ENCODE measurements at places on chromosomes 12 and 14. TPM values are rescaled to one million over a fixed set of nuclear protein-coding genes. Genes with fewer than 3 reads are reported as not detected.

- H3K27ac ChIP-seq, result no peak overlapping the region
- no peak overlapping the region for H3K4me3 ChIP-seq
- no peak for DNase-seq
Observed at GRCh38 chr14:98120831-98121464, 1151.0 kb downstream of the BCL11B start.

DNA sequence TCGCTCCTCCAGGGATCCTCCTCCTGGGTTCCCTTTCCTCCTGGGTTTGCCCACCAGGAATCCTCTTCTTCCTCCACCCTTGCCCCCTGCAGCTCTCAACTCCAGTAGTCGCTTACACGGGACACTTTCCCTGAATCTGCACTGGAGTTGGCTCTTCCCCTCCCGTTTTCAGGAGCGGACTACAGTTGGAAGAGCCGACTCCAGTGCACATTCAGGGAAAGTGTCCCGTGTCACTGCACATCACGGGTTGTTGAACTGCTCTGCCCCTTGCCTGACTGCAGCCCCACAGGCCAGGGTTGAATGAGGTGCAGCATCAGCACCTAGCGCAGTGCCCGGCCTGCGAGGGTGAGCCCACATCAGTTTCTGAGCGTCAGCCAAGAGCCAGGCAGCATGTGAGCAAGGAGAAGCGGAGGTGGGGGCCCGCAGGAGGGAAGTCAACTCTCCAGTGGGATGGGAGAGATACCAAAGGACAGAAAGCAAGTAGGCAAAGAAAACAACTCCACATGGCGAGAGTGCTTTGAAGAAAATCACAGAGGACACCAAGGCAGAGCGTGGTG lies 13.1 kb downstream of the RAPGEF3 start:
- H3K4me3 ChIP-seq, result no peak overlapping the region
- no peak for DNase-seq
- peaks cover 13% of the 10 kb centered on the region for H3K4me1 ChIP-seq
- H3K27ac ChIP-seq, result no peak overlapping the region

Gene PHETA1
- total RNA-seq, result 4.2 TPM

DNA sequence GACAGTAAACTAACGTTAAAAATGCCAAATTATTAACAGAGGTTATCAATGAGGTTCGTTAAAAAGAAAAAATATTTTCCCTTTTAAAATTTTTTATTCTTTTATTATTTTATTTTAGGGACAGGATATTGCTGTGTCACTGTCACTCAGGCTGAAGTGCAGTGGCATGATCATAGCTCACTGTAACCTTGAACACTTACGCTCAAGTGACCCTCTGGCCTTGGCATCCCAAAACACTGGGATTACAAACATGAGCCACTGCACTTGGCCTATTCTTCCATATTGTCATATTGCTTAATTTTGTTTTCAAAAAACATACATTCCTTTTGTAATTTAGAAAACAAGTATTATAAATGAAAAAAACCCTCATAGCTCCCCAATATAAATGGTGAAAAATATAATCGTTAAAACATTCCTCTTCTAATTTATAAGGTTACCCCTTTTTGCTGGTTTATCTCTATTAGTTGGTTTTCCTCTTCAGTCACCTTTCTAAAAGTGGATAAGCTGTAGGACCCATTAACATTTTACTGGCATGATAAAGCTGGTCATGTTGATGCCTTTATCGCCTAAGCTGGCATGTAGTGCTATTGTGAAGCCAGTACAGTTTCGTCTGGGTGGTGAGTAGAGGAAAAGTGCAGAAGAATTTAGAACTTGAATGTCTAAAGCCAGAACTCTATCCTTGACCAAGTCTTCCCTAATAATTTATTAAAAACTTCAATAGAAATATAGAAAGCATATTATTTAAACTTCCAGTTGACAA lies 27.6 kb downstream of the PDE3A start:
- no peak for DNase-seq
- H3K27me3 ChIP-seq, result no peaks in the 10 kb centered on the region
- H3K27ac ChIP-seq, result no peak overlapping the region
- H3K4me3 ChIP-seq, result no peak overlapping the region

Gene FBLN5
- total RNA-seq, result 29.6 TPM

Gene GUCY2C
- not detected for total RNA-seq

DNA sequence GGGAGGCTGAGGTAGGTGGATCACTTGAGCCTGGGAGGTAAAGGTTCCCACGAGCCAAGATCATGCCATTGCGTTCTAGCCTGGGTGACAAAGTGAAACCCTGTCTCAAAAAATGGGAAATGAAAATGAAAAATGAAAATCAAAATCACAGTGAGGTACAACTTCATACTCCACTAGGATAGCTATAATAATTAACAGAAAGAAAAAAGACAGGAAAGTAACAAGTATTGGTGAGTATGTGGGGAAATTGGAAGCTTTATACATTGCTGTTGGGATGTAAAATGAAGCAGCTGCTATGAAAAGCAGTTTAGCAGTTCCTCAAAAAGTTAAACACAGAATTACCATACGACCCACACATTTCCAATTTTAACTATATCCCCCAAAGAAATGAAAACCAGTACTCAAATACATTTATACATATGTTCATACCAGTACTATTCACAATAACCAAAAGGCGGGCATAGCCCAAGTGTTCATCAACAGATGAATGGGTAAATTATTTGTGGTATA lies 22.2 kb downstream of the SGPP1 start:
- H3K27ac ChIP-seq, result no peak overlapping the region
- no peaks in the 10 kb centered on the region for H3K4me1 ChIP-seq
- DNase-seq, result no peak
- no peaks in the 10 kb centered on the region for H3K36me3 ChIP-seq
- no peaks in the 10 kb centered on the region for H3K27me3 ChIP-seq
- H3K4me3 ChIP-seq, result no peak overlapping the region

Gene TSHR
- total RNA-seq, result 0.30 TPM

Measured in SJCRH30 (cell line).